ENCODE measurements at places on chromosomes 4 and X. TPM values are rescaled to one million over a fixed set of nuclear protein-coding genes. Genes with fewer than 3 reads are reported as not detected.

DNA sequence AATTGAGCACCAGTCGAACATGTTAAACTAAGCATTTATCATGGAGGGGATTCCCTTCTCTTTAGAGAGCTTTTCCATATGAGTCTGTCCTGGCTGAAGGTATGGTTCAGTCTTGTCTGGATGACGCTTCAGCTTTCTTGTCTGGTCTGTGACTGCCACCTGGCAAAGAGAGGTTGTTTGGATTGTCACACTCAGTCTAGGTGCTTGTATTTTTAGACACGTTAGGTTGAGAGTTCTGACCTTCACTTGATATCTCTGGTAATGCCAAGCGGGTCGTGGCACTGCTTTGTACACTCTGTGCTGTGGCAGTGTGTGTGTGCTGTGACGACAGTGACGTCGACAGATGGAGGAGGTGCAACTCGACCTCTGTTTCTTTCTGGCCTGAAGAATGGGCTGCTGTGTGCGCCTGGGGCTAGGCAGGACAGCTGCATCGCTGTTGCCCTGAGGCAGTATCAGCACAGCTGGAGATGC, 12.6 kb downstream of the NOCT start:
- H3K27ac ChIP-seq, result peak overlapping the region; percentile 68
- DNase-seq, result no peak
- H3K4me3 ChIP-seq, result no peak overlapping the region
- no peaks in the 10 kb centered on the region for H3K27me3 ChIP-seq
- H3K4me1 ChIP-seq, result peaks cover 29% of the 10 kb centered on the region

- H3K27ac ChIP-seq, result no peak overlapping the region
- H3K36me3 ChIP-seq, result no peaks in the 10 kb centered on the region
- no peak overlapping the region for H3K4me3 ChIP-seq
- DNase-seq, result no peak
These were observed 147.3 kb downstream of the KLHL13 start for GRCh38 chrX:117969328-117969727.

- H3K4me3 ChIP-seq, result no peak overlapping the region
- H3K27me3 ChIP-seq, result no peaks in the 10 kb centered on the region
- no peak for DNase-seq
- no peaks in the 10 kb centered on the region for H3K36me3 ChIP-seq
- no peak overlapping the region for H3K27ac ChIP-seq
These were observed 12.0 kb downstream of the NHSL2 start for GRCh38 chrX:71922686-71923085.

NAA10 gene
- 96.6 TPM for total RNA-seq

DNA sequence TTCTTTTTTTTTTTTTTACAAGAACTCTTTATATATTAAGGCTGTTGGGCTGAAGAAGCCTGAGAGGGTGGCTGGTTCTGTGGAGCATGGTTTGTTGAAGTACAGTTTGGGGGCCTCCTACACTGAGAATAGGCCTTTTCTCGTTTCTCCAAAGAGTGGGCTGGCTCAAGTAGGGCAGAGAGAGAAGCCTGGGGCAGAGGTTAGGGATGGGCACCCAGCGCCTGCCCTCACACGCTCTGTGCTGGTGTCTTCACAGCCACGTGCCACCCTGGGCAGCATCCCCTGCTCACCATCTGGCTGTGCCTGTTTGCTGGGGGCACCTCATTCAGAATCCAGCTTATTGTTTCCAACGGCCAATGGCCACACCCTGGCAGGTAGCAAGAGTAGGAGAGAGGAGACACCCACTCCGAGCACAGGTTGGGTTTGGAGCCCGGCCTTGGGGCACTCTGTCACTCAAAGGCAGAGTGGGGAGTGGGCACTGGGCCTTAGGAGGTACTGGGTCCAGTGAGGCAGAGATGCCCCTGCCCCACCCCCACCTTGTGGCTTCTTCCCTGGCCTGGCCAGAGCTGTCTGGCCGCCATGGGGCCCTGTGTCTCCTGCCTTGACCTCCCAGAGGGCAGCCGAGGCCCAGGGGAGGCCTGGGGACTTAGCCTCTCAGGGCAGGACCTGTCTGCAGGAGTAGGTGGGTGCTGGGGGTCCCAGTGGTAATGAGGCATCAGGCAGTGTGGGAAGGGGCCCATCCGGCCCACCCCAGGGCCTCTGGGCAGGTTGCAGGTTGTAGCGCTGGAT, 2.9 kb downstream of the MSANTD1 start:
- H3K4me3 ChIP-seq, result no peak overlapping the region
- H3K4me1 ChIP-seq, result no peaks in the 10 kb centered on the region
- H3K27me3 ChIP-seq, result no peaks in the 10 kb centered on the region
- H3K27ac ChIP-seq, result no peak overlapping the region
- H3K36me3 ChIP-seq, result no peaks in the 10 kb centered on the region
- DNase-seq, result no peak

DNA sequence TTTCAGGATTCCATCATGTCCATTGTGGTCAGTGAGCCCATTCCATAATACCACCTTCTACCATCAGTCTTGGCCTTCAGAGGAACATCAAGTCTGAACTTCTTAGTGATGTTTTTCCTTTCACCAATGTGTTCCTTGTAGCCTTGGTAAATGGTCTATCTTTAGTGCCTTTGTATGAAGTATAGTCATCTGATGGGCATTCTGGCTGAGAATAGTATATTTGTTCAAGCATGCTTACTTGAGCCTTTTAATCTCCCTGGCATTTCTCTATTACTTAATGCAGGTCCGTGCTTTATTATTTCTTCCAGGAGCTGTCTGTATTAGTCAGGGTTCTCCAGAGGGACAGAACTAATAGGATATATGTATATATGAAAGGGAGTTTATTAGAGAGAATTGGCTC, 99.7 kb downstream of the TLL1 start:
- no peak for DNase-seq
- no peak overlapping the region for H3K4me3 ChIP-seq
- H3K27me3 ChIP-seq, result no peaks in the 10 kb centered on the region

CT45A10 gene
- not detected for total RNA-seq

- DNase-seq, result no peak
- no peaks in the 10 kb centered on the region for H3K4me1 ChIP-seq
- H3K27me3 ChIP-seq, result peaks cover 2% of the 10 kb centered on the region
- no peaks in the 10 kb centered on the region for H3K36me3 ChIP-seq
These were observed 321.3 kb downstream of the TMA16 start for GRCh38 chr4:163815776-163816175.

DNA sequence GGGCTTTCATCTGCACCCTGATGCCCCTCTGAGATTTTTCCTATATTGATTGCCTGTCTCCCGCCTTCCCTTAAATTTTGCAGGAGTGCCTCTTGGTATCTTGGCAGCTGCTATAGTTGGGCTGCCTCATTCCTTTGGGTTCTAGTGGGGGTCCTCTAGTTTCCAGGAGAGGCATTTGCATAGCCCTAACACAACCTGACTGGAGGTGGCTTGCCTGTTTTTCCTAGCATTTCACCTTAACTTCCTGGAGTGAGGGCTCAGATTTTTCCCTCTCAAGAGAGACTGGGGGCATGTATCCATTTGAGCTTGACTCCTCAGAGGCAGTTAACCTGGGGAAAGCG, 46.0 kb downstream of the UGT2A3 start:
- H3K4me3 ChIP-seq, result no peak overlapping the region
- H3K27me3 ChIP-seq, result peaks cover 3% of the 10 kb centered on the region
- H3K4me1 ChIP-seq, result peaks cover 5% of the 10 kb centered on the region
- no peak overlapping the region for H3K27ac ChIP-seq
- no peak for DNase-seq

GRCh38 chr4:94765648-94766047, 7.9 kb downstream of the BMPR1B start:
- no peak for DNase-seq
- H3K27ac ChIP-seq, result no peak overlapping the region
- H3K36me3 ChIP-seq, result no peaks in the 10 kb centered on the region

DNA sequence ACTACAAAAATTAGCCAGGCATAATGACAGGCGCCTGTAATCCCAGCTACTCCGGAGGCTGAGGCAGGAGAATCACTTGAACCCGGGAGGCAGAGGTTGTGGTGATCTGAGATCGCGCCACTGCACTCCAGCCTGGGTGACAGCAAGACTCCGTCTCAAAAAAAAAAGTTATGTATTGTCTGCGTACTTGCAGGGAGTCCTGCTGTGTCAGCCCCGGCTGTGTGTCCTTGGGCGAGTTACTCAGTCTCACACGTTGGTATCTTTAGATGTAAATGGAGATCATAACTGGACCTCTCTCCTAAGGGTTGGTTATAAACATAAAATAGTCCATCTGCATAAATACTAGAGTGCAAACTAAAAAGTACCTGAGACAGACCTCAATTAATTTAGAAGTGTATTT, 22.7 kb upstream of the TBC1D14 start:
- no peak for DNase-seq
- H3K4me1 ChIP-seq, result peaks cover 16% of the 10 kb centered on the region
- no peaks in the 10 kb centered on the region for H3K27me3 ChIP-seq
- H3K36me3 ChIP-seq, result peaks cover 15% of the 10 kb centered on the region

DNA sequence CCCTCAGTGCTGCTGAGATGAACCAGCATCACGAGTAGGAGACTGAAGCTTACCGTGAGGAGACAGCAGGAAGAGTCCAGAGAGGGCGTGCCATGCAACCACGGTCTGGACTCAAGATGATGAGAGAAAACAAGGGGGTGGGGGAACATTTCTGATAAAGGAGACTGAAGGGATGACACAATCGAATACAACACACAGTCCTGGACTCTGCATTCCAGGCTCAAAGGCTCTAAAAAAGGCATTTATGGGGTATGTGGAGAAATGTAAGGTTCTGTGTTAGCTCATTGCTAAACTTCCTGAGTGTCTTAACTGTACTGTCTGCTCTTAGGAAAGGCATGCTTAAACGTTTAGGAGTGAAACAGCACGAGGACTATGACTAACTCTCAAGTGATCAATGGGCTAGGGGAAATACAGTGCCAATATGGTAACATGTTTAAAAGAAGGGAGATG, 20.6 kb upstream of the IRAK1 start:
- peak overlapping the region; percentile 29 for H3K27ac ChIP-seq
- no peak for DNase-seq
- no peak overlapping the region for H3K4me3 ChIP-seq
- no peaks in the 10 kb centered on the region for H3K36me3 ChIP-seq
- no peaks in the 10 kb centered on the region for H3K27me3 ChIP-seq
- peaks cover 58% of the 10 kb centered on the region for H3K4me1 ChIP-seq

GRCh38 chr4:120843849-120844527, 78.5 kb downstream of the PRDM5 start:
- no peak overlapping the region for H3K27ac ChIP-seq
- peaks cover 29% of the 10 kb centered on the region for H3K4me1 ChIP-seq
- no peak overlapping the region for H3K4me3 ChIP-seq
- DNase-seq, result no peak
- H3K36me3 ChIP-seq, result peaks cover 4% of the 10 kb centered on the region

GRCh38 chr4:39792529-39792928, 94.6 kb downstream of the UBE2K start:
- no peaks in the 10 kb centered on the region for H3K27me3 ChIP-seq
- no peak overlapping the region for H3K4me3 ChIP-seq
- no peaks in the 10 kb centered on the region for H3K4me1 ChIP-seq
- no peak overlapping the region for H3K27ac ChIP-seq
- H3K36me3 ChIP-seq, result no peaks in the 10 kb centered on the region

DNA sequence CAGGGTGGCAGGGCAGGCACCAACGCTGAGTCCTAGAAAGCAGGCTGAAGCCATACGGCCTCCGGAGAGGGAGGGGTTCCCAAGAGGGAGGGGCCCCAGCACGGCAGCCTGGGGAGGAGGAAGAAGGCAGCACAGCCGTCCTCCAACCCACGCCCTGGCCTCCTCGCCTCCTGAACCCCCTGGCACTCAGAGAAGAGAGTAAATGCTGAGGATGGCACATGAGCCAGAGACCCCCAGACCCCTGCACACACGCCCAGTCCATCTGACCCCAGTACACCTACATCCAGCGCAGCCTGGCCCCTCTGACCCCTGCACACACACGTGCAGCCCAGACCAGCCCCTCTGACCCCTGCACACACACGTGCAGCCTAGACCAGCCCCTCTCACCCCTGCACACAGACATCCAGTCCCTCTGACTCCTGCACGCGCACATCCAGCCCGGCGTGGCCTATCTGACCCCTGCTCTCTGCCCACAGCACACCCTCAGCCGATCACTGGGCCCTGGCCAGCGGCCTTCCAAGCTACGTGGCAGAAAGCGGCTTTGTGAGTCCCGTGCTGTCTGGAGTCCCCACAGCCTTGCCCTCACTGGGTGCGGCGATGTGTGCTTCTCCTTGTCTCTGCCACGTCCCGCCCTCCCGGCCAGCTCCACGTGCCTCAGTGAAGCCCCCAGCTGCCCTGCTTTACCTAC, 18.5 kb downstream of the ATP5ME start:
- no peaks in the 10 kb centered on the region for H3K36me3 ChIP-seq
- no peak overlapping the region for H3K4me3 ChIP-seq
- no peak overlapping the region for H3K27ac ChIP-seq

DNA sequence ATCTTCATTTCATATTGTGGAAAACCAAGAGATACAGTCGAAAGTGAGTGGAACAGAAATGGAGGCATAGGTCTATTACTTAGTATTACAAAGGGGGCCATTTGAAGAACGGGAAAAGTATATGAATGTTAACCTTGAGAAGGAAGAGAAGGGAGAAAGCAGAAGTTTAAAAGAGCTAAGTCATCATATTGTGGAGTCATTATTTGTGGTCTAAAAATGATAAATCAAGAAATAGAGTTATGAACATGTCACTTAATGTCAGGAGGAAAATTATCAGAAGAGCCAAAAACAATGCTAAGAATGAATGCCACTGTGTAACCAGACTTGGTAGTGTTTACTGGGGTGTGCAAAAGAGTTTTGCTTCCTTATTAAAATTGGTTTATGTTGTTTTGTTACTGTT, 589.5 kb upstream of the LCORL start:
- H3K27ac ChIP-seq, result no peak overlapping the region
- no peaks in the 10 kb centered on the region for H3K4me1 ChIP-seq
- no peak for DNase-seq
- no peaks in the 10 kb centered on the region for H3K27me3 ChIP-seq

- H3K4me1 ChIP-seq, result no peaks in the 10 kb centered on the region
- no peaks in the 10 kb centered on the region for H3K36me3 ChIP-seq
These were observed 55.1 kb downstream of the CLCN5 start for GRCh38 chrX:49977319-49978090.

All from osteocyte (in vitro differentiated cells).